Left ventricle myocardium inferior (tissue), 1 donor: ENCODE measurements at places on chromosomes 4 and X.

GRCh38 chrX:150602743-150603142, 34.3 kb downstream of the MTM1 start:
- no peak for DNase-seq

GRCh38 chr4:90641861-90642599, 514.8 kb downstream of the CCSER1 start:
- no peak for DNase-seq

- DNase-seq: no peak
Observed at GRCh38 chrX:110755061-110755460, 40.6 kb downstream of the CHRDL1 start.

DNA sequence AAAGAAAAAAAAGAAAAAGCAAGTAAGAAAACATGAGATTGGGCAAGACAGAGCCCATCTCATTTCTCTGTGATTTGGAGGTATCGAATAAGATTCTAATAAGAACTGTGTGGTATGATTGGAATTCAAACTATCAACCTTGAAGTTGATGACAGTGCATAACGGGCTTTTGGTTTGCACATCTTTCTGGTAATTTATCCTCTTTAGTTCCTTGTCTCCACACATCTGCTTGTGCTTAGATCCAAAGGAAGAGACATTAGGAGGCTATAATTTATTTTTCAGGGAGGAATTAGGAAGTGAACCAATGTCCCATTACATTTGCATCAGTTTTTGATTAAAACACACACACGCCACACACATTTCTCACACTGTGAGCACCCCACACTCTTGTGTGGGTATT, 149.9 kb downstream of the ARSF start:
- no peak for DNase-seq

DNA sequence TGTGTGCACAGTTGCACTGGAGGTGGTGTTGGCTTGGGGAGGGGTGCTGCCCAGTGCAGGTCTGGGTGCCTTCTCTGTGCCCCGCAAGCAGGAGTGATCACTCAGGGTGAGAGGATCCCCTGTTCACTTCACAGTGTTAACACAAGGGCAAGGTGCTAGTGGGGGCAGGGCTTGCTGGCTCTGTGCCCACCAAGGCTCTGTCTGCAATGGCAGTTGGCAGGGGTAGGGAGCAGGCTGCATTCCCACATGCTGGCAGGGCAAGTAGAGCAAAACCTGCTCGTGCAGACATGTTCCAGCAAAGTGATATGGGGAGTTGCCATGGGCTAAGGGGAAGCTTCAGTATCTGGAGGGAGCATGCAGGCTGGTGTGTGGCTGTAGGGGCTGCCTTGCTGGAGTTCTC, 428.0 kb downstream of the ZNF674 start:
- DNase-seq: peak; percentile 13

GRCh38 chr4:163762741-163763140, 268.3 kb downstream of the TMA16 start:
- DNase-seq: no peak

GRCh38 chr4:111502626-111503025, 642.6 kb upstream of the FAM241A start:
- DNase-seq: no peak

DNA sequence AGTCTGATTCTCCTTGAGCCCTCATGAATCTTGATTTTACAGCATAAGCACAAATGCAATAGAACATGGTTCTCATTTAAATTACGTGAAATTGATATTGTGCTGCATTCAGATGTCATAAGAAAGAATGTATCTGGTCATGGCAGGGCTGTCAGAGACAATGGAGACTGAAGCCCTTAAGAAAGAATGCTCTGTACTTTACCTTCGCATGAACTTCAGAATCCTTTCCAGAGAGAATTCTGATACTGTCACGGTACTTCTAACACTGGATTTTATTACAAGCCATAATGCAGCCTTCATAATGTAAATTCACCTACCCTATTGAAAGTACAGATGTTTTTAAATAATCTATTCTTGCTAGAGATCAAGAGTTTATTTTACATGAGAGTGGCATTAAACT, 677.9 kb upstream of the ADGRL3 start:
- no peak for DNase-seq

DNA sequence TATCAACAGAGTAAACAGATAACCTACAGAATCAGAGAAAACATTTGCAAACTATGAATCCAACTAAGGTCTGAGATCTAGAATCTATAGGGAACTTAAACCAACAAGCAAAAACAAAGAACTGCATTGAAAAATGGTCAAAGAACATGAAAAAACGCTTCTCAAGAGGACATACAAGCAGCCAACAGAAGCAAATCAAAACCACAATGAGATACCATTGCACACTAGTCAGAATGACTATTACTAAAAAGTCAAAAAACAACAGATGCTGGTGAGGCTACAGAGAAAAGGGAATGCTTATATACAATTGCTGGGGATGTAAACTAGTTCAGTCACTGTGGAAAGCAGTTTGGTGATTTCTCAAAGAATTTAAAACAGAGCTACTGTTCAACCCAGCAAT, 255.7 kb downstream of the TMEM47 start:
- no peak for DNase-seq

DNA sequence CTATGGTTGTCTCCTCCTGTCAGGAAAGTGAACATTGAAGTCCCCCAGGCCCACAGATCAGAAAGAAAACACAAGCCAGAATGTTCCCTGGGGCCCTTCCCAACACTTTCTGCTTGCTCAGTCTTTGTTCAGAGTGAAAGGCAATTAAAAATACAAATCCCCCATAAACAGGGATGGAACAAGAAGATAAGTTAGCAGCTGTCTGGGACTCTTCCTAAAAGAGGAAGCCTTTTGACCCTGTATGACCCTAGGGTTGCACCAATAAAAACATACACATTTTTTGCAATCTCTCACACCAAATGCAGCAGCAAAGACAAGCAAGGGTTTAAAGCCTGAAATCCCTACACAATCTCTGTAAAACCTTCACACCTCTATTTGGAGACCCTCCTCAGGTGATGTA, 22.6 kb downstream of the IRF2 start:
- DNase-seq: no peak

DNA sequence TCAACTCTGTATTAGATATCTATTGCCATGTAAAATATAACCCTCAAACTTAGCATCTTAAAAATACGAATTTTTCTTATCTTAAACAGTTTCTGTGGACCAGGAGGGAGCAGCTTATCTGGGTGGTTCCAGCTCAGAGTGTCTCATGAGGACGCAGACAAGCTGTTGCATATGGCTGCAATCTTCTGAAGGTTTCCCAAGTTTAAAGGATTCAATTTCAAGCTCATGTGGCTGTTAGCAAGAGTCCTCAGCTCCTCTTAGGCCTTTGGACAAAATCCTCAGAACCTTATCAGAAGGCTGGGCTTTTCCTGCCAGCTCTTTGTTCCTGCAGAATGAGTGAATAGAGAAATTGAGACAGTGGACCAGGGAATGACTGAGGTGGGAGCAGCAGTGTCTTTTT, 2.8 kb upstream of the CTSO start:
- no peak for DNase-seq

GRCh38 chrX:123833387-123833786, 26.5 kb upstream of the XIAP start:
- DNase-seq: no peak

DNA sequence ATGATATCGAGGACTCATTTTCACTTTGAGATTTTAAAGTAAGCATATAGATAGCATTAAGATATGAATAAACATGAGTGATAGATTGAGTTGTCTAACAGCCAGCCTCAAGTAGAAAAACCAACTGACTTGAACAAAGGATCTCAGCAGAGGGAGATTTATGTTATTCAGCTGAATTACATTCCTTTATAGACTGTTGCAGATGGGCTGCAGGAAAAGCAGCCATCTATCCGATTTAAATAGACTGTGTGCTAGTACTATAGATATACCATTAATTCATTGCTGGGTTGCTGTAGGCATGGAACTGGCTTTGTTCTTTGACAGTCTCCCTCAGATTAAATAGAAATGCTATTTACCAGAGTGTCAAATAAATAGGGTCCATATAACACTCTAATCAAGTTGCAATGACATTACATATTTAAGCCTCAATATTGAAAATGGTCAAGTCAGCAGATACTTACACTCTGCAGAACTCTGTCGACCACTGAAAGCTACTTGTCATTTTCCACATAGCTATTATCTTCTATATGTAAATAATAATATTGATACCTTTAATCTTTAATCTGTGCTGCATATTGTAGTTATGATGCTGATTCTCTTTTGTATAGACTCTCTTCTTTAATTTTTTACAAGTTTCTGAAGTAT, 750.8 kb downstream of the CENPC start:
- DNase-seq: no peak

DNA sequence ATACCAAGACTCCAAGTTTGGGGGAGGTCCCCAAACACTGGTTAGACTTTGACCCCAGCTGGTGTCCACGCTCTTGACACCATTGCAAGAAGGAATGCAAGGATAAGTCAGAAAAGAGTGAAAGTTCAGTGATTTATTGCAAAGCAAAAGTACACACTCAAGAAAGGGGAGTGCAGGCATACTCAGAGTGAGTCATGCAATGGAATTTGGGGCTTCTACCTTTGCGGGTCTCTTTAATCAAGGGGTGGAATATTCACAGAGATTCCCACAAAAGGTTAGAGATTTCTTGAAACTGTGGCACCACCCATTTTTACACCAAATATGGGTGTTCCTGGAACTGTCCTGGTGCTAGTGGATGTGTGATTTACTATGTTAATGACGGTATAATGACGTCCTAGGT, 5.2 kb upstream of the SMIM10L2A start:
- DNase-seq: no peak

- DNase-seq: no peak
Observed at GRCh38 chrX:116111934-116112595, 58.5 kb upstream of the AGTR2 start.

DNA sequence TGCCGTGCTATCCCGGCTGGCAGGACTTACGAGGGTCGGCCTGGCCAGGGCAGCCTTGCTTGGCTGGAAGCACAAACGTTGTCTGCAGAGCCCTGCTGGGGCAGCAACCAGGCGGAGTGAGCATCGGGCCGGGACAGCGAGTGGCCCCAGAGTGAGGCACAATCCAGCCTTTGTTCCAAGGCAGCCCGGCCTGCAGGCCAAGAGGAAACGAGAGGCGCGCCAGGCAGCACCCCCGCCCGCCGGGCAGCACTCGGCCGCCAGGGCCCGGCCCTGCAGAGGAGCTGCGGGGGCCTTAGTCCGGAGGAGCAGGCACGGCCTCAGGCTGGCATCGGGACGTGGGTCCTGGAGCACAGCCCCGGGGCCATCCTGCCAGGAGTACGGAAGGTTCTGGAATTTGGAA, 24.1 kb downstream of the FGFRL1 start:
- peak; percentile 48 for DNase-seq

DNA sequence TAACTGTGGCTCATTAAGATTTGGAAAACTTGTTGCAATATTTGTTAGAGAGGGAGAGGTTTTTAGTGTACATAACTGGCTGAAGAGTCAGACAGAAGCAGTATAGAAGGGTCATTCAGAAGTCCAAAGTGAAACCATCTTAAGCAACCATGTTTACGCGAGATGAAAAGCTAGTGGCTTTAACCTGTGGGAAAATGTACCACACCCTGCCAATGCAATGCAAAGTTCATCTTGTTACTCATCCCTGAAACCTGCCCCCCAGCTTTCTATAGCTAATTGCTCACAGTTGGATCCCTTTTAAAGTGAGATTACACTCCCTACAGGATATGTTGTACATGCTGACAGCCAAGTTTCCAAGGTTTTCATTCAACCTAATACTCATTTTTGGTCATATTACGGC, 96.7 kb upstream of the RAPGEF2 start:
- no peak for DNase-seq

GRCh38 chrX:119529345-119530276, 35.6 kb downstream of the STEEP1 start:
- no peak for DNase-seq

DNA sequence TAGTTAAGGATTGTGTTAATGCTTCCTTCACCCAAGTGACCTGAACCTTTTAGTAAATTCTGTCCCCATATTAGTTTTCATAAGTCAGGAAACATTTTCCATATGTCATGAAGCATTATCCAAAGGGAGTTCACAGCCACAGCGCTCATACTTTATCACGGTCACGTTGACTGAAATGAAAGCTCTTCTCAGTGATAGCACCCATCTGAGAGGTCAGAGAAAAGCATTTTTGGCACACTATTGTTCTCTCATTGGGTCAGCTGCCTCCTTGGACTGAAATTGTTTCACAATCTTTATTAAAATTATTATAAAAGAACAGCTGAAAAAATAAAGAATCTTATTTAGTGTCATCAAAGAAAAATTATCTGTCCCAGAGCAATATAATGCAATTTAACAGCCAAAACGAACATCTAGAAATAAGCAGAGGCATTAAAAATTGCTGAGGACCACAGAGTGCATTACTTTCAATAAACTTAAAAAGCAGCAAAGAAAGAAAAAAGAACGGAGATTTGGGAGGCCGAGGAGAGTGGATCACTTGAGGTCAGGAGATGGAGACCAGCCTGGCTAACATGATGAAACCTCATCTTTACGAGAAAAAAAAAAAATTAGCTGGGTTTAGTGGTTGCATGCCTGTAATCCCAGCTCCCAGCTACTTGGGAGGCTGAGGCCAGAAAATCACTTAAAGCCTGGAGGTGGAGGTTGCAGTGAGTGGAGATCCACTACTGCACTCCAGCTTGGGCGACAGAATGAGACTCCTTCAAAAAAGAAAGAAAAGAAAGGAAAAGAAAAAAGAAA, 680.8 kb upstream of the FAM241A start:
- no peak for DNase-seq

GRCh38 chrX:134174859-134175258, 62.1 kb upstream of the CCDC160 start:
- no peak for DNase-seq

GRCh38 chr4:88674979-88675378, 22.6 kb downstream of the NAP1L5 start:
- DNase-seq: no peak

DNA sequence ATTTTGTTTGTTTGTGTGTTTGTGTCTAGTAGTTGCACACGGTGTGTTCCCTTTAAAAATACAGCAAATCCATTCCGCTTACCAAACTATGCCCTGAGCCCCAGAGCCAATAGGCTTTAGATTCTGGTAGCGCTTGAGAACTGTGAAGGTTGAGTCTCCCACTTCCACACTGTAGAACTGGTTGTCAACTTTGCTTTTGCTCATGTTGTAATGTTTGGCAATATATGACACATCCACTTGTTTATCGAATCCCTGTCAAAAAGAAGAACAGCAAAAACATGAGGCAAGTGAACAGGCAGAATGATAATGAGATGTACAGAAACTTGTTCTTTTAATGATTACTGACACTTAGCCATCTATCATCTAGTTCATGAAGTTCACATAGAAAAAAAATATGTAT, 200.6 kb downstream of the MAPK10 start:
- no peak for DNase-seq

GRCh38 chr4:56823933-56824600, 2.6 kb upstream of the SPINK2 start:
- DNase-seq: no peak

- no peak for DNase-seq
Observed at GRCh38 chr4:88075336-88075735, 67.9 kb downstream of the PKD2 start.

GRCh38 chr4:3724319-3725231, 41.6 kb upstream of the ADRA2C start:
- no peak for DNase-seq

GRCh38 chr4:41389356-41389755, 132.6 kb downstream of the UCHL1 start:
- no peak for DNase-seq

GRCh38 chr4:181017038-181017437, 1226.2 kb upstream of the TENM3 start:
- DNase-seq: no peak

- DNase-seq: no peak
Observed at GRCh38 chr4:39637221-39637585, 1.5 kb downstream of the SMIM14 start.

- no peak for DNase-seq
Observed at GRCh38 chr4:123246085-123246484, 150.5 kb upstream of the SPRY1 start.

- DNase-seq: no peak
Observed at GRCh38 chr4:173111031-173111430, 57.6 kb upstream of the GALNT7 start.
